ENCODE measurements at places on chromosomes 2 and 18.

GRCh38 chr2:229591611-229592010 is 122.7 kb downstream of the DNER start:
- DNase-seq, result no peak

DNA sequence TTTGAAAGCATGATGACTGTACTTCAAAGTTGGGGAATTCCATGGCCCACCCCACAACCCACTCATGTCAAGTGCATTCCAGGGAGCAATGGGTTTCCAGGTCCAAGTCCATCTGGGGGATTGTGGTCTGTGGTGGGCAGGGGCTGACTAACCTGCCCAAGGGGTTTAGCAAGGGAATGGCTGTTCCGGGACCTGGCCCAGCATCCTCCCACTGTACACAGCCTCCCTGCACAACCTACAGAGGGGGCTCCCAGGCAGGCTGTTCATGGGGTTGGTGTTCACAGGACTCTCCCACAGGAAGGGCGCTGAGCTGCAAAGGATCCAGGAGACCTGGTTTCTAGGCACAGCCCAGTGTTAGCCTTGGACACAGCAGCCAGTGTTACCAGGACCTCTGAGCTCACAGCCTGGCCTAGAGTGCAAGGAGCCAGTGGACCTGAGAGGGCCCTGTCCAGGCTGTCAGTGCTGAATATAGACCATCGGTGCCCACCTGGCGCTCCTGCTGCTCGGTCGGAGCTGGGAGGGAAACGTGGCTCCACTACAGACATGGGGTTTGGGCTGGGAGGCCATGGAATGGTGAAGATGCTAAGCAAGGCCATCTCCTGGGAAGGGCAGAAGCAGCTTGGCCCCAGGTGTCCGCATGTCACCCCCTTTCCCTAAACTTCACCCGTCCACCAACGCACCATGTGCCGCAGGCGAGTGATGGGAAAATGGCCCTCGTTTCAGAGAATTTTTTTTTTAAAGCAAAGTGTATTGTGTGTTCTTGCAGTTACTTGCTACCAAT is 317.2 kb downstream of the GBX2 start:
- no peak for DNase-seq

- DNase-seq, result no peak
Observed at GRCh38 chr2:157052685-157053224, 204.8 kb upstream of the GALNT5 start.

DNA sequence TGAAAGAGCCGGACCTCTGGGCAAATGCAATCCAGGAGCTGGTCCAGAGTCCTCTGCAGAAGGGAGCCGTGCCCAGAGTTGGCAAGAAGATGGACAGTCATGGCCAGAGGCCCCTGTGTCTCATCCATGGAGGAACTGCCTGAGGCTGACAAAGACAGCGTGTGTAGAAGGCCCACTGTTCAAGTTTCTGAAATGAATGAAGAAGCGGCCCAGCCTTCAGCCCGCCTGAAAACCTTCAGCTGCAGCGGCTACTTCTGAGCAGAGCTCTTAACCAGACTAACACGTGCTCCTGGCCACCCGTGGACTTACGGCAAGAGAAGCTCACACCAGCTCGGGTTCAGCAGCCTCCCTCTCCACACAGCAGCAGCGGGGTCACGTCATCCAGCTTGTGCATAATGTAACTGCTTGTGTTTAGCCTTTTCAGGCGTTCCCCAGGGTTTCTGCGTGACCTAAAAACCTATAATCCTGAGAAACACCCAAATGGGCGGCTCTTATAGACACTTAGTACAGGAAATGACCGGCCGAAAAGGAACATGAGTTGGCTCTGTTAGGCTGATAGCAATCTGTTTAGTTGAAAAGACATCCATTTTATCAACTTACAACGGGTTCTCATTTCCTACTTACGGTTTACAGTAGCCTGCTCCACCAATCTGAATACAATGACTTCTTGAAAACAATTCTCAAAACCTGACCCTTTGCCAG is at the start of gene FAM124B:
Gene FAM124B (minus strand): TSS at position 467 of the 702 bp plus-strand sequence. CDS start 339 bp downstream, at position 128.
- peak; percentile 14 for DNase-seq

GRCh38 chr2:206851521-206851920 is 86.1 kb downstream of the FASTKD2 start:
- no peak for DNase-seq

- peak; percentile 2 for DNase-seq
Observed at GRCh38 chr18:34493099-34493544, 217.0 kb upstream of the DTNA start.

- no peak for DNase-seq
Observed at GRCh38 chr2:233000886-233001750, 11.9 kb downstream of the NGEF start.

DNA sequence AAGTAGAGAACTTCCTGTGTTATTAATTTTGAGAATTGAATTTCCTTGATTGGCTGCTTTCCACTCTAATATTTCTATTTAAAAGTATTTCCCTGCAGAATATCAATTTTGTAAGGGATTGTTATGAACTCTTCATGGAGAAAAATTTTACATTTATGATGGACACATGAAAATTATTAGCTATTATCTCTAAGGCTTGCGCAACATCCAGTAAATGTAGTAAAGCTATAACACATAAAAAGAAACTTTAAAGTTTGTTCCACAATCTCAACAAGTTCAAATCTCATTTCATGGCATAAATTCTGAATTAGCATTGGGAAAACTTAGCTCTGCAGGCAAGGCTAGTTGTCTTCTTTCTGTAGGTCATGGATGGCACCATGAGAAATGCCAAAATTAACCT is 4.2 kb upstream of the EML4 start:
- no peak for DNase-seq
